RKO (cell line): ENCODE measurements at places on chromosomes 11 and 22.

DNA sequence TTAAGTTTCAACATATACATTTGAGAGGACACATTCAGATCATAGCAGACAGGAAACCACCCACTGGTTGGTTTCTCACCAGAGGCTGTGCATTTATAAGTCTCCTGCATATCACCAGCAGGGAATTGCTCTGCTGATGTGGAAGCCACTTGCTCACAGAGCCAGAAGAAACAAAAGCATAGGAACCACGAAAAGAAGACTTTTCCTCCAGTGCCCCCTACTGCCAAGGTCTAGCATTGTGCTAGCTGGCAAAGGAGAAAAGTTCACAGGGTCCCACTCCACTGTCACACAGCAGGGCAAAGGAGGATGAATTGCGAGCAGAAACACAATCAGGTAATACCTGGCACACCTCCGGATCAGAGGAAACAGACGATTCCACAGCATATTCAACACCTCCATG lies 28.9 kb upstream of the ISX start:
- no peak for DNase-seq

- no peak for DNase-seq
Observed at GRCh38 chr22:20438678-20439492, 1.3 kb upstream of the SCARF2 start.

- DNase-seq, result no peak
Observed at GRCh38 chr11:117912497-117912896, 16.7 kb downstream of the TMPRSS13 start.

DNA sequence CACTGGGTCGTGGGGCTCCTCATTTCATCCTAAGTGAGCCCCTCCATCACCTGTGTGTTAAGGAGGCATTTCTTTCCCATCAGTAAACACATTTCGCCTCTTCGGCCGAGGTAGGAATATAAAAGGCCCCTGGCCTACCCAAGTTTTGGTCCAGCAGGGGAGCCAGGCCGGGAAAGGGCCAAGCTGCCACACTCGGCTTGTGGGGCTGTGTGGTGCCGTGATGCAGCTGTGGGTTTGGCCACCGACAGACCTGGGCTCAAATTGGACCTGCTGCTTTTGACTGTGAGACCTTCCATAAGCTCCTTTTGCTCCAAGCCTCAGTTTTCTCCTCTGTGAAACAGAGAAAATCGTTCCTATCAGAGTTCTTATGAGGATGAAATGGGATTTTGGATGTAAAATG lies 771 bp downstream of the NDUFV1 start:
- no peak for DNase-seq

- no peak for DNase-seq
Observed at GRCh38 chr11:13966013-13966412, 3.5 kb downstream of the SPON1 start.

DNA sequence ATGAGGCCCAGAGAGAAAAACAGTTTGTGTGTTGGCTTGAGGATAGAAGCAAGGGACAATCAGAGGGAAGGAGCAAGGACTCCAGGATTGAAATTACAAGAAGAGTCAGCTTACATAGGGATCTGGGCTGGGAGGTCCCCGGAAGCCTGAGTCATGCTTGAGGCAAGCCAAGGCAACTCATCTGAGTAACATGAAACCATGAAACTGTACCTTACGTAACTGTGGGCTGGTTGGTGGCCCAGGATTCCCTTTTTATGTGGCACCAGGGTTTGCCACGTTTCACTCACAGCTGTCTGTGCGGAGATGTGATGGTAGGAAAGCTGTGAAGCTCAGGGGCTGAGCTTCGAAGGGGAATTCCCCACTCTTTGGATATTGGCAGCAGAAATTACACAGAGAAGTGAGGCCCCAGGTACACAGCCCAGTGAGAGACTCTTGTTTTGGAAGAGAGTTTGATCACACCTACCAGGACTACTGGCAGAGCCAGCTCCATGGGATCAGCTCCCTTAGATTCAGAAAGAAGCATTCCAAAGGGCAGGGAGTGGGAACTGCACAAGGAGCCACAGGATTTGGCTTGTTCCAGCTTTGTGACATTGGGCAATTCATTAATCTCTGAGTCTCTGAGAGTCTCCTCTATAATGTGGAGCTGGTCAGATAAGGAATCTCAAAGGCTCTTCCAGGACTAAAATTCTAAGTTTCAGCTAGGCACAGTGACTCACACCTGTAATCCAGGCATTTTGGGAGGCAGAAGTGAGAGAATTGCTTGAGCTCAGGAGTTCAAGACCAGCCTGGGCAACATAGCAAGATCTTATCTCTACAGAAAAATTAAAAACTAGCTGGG lies 7.8 kb downstream of the SLC5A1 start:
- DNase-seq, result peak; percentile 95

GRCh38 chr22:24466716-24467328 lies 28.3 kb upstream of the UPB1 start:
- DNase-seq, result no peak

GRCh38 chr11:8962841-8963240 lies 1.4 kb downstream of the TMEM9B start:
- no peak for DNase-seq

DNA sequence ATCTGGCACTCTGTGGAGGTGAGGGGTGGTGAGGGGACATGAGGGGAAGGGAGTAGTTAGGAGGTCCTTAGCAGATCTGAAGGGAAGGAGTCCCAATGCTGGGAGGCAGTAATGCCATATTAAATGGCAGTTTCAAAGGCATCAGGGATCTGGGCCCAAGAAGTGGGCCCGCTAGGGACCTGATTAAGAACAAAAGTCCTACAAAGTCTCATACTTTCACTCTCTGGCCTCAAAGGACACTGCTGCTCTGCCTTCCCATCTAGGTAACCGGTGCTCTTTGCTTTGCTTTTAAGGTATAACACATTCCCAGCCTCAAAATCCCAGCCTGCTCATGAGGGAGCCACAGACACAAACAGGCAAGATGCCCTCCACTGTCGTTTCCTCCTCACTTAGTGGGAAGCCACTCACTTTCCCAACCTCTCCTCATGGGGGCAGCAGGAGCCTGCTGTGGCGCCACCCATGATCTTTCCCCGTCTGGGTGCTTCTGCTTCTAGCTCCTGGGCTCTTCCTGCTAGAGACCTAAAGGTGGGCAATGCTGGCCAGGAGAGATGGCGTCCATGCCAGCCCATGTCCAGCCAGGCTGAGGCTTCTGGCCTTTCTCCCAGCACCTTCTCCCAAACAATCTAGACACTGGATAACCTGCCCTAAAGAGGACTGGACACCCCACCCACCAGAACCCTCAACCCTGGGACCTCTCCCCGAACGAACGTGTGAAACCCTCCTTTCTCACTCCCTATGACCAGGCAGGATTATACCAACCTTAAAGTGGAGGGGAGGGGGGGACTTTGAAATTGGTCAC lies 68.3 kb downstream of the PLEKHA7 start:
- peak; percentile 73 for DNase-seq

DNA sequence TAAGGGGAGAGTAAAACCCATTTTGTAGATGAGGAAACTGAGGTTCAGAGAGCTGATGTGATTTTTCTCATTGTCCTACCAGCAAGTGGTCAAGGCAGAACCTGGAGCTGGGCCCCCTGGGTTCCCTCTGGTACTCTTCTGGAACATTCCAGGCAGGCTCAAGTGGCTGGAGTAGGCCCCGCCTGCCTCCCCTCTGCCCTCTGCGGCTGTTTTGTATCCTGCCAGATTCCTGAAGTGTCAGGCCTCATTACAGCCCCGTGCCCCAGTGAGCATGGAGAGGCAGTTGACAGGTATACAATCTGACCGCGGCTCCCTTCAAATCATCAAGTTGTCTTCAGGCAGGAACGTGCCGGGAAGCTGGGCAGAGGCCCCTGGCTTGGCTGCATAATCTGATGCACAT lies 94.6 kb upstream of the CD82 start:
- no peak for DNase-seq

GRCh38 chr11:106011481-106011880 lies 10.6 kb downstream of the MSANTD4 start:
- no peak for DNase-seq

DNA sequence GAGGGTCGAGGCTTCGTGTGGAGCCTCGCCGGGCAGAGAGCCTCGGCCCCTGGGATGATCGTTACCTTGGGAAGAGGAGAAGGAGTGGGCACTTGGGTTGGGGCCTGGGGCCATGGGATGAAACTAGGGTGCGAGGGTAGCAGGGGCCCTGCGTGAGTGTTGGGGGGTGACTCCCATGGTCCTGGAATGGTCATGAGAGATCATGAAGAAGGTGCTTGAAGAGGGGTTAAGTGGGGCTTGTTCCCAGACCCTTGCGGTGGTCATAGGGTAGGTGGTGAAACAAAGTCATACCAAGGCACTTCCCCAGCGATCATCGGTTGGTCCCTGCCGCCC lies 284 bp downstream of the CCS start:
- no peak for DNase-seq

- no peak for DNase-seq
Observed at GRCh38 chr11:6648501-6648900, 7.1 kb downstream of the DCHS1 start.

DNA sequence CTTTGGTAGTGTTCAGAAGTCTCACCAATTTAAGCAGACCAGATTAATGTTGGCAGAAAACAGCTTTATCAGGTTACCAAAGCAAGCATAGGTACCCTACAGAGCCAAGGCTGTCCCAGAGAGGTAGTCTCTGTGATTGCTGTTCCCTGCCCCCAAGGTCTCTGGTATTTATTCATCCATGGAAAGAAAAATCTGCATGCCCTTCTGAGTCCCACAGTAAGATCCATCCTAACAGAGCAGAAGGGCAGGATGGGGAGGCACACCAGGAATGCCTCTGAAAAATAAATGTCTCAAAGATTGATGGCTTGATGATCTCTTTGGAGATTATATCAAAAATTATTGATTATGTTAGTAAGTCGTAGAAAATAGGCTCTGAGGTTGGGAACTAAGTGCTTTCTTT lies 122.8 kb downstream of the FAT3 start:
- no peak for DNase-seq

GRCh38 chr11:45704635-45705034 lies 39.2 kb upstream of the CHST1 start:
- no peak for DNase-seq

DNA sequence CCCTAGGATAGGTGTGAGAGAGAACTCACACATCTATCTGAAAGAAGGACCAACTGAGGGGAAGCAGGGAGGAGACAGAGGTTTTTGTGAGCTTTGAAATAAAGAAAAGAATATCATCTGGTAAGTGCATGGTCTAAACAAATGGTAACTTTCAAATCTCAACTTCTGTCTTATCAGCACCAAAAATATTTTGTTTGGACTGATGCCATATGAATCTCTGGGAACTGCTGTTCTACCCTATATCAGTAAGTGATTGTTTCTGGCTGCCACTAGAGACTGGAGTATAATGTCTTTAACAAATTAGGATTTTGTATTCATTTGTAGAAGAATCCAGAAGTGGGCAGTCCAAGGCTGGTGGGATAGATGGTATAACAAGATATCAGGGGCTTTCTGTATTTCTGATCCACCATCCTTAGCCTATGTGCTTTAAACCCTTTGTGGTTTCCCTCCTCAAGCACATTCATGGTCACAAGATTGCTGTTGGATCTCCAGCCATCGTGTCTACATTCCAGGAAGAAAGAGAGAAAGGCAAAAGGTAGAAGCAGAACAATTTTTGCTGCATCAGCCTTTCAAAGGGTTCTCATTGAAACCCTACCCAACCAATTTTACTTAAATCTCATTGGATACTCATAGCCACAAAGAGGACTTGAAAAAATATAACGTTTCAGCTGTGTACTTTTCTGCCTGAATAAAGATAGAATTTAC lies 4.7 kb downstream of the HEPHL1 start:
- DNase-seq, result no peak

GRCh38 chr22:39206491-39206890 lies 38.3 kb downstream of the PDGFB start:
- no peak for DNase-seq

GRCh38 chr11:67397536-67397935 lies 4.1 kb downstream of the PPP1CA start:
- no peak for DNase-seq

DNA sequence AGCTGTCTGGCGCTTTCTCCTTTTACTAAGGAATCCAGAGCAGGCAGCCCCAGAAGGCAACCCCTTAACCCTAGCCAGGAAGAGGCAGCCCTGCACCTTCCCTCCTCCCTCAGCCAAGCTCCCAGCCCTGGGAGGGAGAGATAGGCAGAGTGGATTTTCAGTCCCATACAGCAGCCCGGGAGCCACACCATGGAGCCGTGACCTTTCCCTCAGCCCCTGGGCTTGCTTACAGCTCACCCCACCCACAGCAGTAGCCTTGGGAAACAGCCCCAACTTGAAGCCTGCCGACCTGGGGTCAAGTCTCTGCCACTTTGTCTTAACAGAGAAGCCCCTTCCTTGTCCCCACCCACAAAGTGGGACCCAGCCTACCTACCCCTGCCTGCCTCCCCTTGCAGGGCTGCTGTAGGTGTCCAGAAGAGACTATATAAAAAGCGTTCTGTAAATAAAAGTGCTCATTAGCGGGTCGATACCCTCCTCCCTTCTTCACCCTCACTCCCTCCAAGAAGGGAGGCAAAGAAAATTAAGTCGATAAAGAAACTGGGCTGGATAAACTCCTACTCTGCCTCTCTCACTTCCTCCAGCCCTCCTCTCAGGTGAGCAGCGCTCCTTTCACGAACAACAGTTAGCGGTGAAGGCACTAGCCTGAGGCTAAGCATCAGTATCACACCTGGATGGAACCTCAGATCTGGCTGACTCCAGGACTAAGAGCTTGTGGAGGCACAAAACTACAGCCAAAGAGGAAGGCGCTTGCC lies 4.2 kb downstream of the TST start:
- DNase-seq, result no peak

DNA sequence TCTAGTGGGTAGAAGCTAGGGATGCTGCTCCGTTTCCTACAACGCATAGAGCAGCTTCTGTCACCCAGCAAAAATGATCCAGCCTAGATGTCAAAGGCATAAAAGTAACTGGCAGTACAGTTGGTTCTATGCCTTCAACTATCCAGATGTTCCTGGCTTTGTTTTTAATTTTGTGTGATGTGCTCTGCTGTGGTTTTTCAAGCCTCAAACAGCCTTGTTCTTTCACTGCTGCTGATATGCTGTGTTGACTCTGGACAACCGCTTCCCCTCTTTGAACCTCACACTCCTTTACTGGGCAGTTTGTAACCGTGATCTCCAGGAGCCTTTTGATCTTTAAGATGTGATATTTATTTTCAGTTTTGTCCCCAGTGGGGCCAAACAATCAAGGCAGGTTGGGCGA lies 116.4 kb downstream of the SEZ6L start:
- DNase-seq, result no peak

GRCh38 chr11:128759597-128759996 lies 65.7 kb downstream of the FLI1 start:
- no peak for DNase-seq

DNA sequence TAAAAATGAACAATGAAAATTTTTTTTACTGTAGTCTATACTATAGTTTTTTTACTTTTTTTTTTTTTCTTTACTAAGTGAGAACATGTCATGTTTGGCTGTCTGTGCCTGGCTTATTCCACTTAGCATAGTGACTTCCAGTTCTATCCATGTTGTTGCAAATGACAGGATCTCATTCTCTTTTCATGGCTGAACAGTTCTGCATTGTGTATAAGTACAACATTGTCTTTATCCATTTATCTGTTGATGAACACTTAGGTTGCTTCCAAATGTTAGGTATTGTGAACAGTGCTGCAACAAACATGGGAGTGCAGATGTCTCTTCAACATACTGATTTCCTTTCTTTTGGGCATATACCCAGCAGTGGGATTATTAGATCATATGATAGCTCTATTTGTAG lies 88.1 kb upstream of the CCDC90B start:
- DNase-seq, result no peak

GRCh38 chr11:45105233-45105983 lies 41.0 kb upstream of the PRDM11 start:
- peak; percentile 64 for DNase-seq

- peak; percentile 83 for DNase-seq
Observed at GRCh38 chr11:85627332-85627997, at the start of gene DLG2. DLG2 (minus strand) TSS chr11:85627344.

- no peak for DNase-seq
Observed at GRCh38 chr11:47979378-47980087, 826 bp upstream of the PTPRJ start.
